Stimulated activated CD8-positive, alpha-beta memory T cell treated with anti-CD3 and anti-CD28 coated beads, Interleukin-4, amount 100 ng/mL, for 4 hours (primary cell): ENCODE measurements at places on chromosomes 5 and 9.

- DNase-seq = no peak
These were observed 142.0 kb upstream of the TRPM3 start for GRCh38 chr9:71263451-71263850.

- no peak for DNase-seq
These were observed 722.8 kb upstream of the GRAMD2B start for GRCh38 chr5:125700380-125700861.

- no peak for DNase-seq
These were observed 79.4 kb downstream of the PTTG1 start for GRCh38 chr5:160500786-160501779.

DNA sequence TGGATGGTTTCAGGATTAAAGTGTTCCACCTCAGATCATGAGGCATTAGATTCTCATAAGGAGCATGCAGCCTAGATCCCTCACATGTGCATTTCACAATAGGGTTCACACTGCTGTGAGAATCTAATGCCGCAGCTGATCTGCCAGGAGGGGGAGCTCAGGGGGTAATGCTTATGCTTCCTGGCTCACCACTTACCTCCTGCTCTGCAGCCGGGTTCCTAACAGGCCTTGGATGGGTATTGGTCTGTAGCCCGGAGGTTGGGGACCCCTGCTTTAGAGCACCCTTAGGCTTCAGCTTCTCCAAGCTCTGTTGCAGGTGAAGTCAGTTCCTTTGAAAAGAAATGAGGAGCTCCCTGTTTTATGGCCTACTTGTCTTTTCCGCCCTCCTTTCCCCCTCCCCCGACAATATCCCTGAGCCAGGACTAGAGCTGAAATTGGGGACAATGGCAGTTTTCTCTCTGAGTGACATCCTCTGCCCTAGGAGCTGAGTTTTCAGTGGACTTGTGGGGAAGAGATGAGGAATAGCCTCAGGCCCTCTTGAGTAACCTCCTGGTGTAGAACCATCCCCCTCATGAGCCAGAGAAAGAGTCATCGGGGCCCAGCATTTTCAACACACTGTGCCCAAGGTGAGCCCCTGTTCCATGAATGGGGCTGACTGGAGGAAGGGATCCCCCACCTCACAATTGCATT is 16.2 kb upstream of the MAT2B start:
- no peak for DNase-seq
